ENCODE measurements at places on chromosomes 2 and 18.

- no peak for DNase-seq
- H3K4me3 ChIP-seq = no peak overlapping the region
- no peaks in the 10 kb centered on the region for H3K36me3 ChIP-seq
Measured at GRCh38 chr2:150469706-150470274, 17.7 kb downstream of the RND3 start.

DNA sequence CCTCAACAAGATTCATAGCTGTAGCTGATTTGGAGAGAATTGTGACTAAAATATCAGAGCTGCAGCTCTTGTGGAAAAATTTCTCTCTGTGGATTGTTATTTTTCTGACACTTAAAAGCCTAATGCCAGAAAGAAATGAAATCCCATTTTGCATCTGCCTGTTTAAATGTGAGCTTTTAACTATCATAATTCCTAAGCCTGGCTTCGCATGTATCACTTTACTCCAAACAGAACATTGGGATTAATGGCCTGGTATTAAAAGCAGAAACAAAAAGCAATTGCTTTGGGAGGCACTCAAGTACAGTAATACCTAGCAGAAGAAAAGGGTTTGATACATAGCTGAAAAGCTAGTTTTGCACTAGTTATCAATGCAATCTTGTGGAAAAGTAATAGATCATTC, 164.2 kb upstream of the FSHR start:
- H3K27ac ChIP-seq = no peak overlapping the region
- no peaks in the 10 kb centered on the region for H3K27me3 ChIP-seq
- no peaks in the 10 kb centered on the region for H3K36me3 ChIP-seq
- H3K4me3 ChIP-seq = no peak overlapping the region
- DNase-seq = no peak

GRCh38 chr2:221610255-221610654, 38.2 kb upstream of the EPHA4 start:
- DNase-seq = no peak
- H3K27me3 ChIP-seq = no peaks in the 10 kb centered on the region
- H3K4me3 ChIP-seq = no peak overlapping the region

GRCh38 chr2:239156516-239157265, 244.1 kb downstream of the HDAC4 start:
- peaks cover 10% of the 10 kb centered on the region for H3K4me1 ChIP-seq
- H3K27me3 ChIP-seq = no peaks in the 10 kb centered on the region
- H3K27ac ChIP-seq = no peak overlapping the region

GRCh38 chr18:75075016-75075305, 134.0 kb downstream of the PTGR3 start:
- H3K27me3 ChIP-seq = no peaks in the 10 kb centered on the region
- peaks cover 25% of the 10 kb centered on the region for H3K4me1 ChIP-seq
- DNase-seq = no peak
- no peak overlapping the region for H3K27ac ChIP-seq
- H3K4me3 ChIP-seq = no peak overlapping the region
- H3K36me3 ChIP-seq = no peaks in the 10 kb centered on the region

DNA sequence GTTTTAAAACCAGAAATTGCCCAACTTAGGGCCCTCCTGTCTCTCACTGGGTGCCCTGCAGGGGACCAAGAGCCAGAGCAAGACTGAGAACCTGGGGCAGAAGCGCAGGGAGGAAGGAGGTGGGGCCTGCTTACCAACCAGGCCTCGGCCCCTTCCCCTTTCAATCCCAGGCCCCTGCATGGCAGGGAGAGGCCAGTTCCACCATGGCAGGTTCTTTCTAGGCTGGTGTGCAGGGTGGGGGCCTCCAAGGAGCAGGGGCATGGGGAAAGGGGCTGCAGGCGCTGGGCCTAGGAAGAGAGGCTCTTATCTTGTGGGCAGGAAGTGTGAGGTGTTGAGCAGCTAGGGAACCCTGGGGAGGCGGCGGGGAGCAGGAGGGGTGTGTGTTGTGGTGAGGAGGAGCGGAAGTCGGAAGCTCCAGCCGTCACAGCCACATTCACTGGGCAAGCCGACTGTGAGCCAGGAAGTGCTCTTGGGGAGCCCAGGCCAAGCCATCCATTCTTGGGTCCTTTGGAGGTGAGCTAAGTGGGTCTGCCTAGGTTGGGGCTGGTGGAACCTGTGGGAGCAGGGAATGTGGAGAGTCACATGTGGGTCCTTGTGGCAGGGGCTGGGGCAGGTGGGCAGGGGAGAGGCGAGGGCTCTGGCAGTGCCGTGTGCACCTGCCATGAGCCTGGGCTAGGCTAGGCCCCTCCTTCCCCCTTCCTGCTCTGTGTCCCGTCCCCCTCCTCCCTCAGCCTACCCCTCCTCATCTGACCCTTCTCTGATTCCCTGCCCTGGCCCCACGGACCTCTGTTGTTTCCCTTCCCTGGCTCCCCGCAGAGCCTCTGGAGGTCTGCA, at the start of gene PSD4:
Gene PSD4, plus strand, starts transcription at position 430 of the 834 bp plus-strand sequence. CDS start 8,486 bp downstream, outside the sequence.
- H3K36me3 ChIP-seq = peaks cover 15% of the 10 kb centered on the region
- peaks cover 88% of the 10 kb centered on the region for H3K4me1 ChIP-seq
- peak within 1 kb of the TSS; percentile 65 for H3K4me3 ChIP-seq
- H3K27me3 ChIP-seq = no peaks in the 10 kb centered on the region

- H3K4me3 ChIP-seq = no peak overlapping the region
- DNase-seq = no peak
- no peaks in the 10 kb centered on the region for H3K36me3 ChIP-seq
- no peak overlapping the region for H3K27ac ChIP-seq
Measured at GRCh38 chr2:151264157-151264825, 2.6 kb upstream of the RBM43 start.

DNA sequence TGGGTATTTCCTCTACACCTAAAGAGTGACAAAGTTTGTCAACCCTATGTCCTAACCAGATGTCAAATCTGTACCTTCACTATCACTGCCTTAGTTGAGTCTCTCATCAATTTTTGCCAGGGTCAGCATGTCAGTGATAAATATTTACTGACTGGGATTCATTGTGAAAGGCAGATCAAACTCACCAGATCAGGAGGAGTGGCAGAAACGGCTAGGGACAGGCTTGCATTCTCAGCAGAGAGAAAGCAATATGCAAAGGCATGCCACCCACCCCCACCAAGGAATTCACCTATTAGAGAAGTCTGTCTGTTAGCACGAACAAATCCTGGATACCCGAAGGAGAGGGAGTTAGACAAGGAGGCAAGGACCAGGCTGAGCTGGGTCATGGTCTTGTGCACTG, 62.6 kb downstream of the PTPN2 start:
- no peak overlapping the region for H3K27ac ChIP-seq
- H3K36me3 ChIP-seq = peaks cover 43% of the 10 kb centered on the region
- H3K27me3 ChIP-seq = no peaks in the 10 kb centered on the region
- H3K4me3 ChIP-seq = no peak overlapping the region

- no peaks in the 10 kb centered on the region for H3K4me1 ChIP-seq
- no peak overlapping the region for H3K27ac ChIP-seq
- no peaks in the 10 kb centered on the region for H3K36me3 ChIP-seq
- no peaks in the 10 kb centered on the region for H3K27me3 ChIP-seq
- no peak for DNase-seq
Measured at GRCh38 chr2:238895891-238896600, 48.2 kb downstream of the TWIST2 start.

DNA sequence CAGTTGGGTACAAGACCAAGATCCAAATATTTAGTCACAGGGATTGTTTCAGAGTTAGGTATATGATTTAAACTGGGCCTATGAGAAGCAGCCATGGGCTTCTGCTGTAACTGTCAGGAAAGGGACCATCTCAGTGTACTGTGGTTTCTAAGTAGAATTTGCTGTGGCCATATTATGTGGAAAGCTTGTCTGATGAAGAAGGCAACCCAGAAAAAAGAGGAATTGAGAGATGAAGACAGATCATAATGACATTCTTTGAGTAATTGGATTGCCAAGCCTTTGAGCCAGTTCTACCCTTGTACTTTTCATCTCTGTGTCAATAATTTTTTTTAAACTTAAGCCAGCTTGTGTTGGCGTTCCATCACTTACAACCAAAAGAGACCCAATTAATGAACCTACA, 259.6 kb downstream of the NUP35 start:
- DNase-seq = no peak
- no peaks in the 10 kb centered on the region for H3K36me3 ChIP-seq
- no peaks in the 10 kb centered on the region for H3K27me3 ChIP-seq
- no peaks in the 10 kb centered on the region for H3K4me1 ChIP-seq
- no peak overlapping the region for H3K27ac ChIP-seq

DNA sequence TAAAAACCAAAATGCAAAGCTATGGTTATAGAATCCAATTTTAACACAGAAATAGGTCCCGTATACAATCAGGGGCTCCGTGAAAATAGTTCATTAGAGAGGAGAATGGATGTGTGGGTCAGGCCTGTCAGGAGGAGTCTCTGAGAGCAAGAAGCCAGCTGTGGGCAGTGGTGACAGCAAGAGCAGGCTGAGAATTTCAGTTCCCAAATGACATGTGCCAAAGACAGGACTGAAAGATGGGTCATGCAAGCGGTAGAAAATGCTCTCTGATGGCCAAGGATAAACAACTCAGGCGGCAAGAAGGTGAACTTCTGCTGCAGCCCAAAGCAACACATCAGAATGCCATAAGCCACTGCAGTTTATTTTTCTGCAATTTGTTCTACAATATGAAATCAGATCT, 100.4 kb downstream of the CCDC141 start:
- no peak overlapping the region for H3K27ac ChIP-seq
- no peak for DNase-seq
- H3K27me3 ChIP-seq = no peaks in the 10 kb centered on the region
- H3K4me3 ChIP-seq = no peak overlapping the region
- no peaks in the 10 kb centered on the region for H3K36me3 ChIP-seq

DNA sequence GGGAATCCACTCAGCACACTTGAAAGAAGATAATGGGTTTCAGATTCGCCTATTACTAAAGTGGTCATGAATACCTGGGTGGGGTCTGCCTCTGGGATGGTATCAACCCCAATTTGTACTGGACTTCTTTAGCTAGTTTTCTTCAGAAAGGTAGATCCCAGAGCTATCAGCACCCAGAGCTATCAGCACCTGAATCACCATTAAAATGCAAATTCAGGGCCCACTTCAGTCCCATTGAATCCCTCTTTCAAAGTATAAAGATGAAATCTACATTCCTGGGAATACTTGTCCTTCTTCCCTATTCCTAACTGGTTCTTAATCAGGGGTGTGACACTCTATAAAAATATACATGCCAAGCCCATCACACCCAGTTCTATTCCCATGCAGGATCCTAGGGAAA, 914.3 kb downstream of the DCC start:
- H3K36me3 ChIP-seq = no peaks in the 10 kb centered on the region
- DNase-seq = no peak
- no peaks in the 10 kb centered on the region for H3K4me1 ChIP-seq
- H3K27ac ChIP-seq = no peak overlapping the region
- no peaks in the 10 kb centered on the region for H3K27me3 ChIP-seq

DNA sequence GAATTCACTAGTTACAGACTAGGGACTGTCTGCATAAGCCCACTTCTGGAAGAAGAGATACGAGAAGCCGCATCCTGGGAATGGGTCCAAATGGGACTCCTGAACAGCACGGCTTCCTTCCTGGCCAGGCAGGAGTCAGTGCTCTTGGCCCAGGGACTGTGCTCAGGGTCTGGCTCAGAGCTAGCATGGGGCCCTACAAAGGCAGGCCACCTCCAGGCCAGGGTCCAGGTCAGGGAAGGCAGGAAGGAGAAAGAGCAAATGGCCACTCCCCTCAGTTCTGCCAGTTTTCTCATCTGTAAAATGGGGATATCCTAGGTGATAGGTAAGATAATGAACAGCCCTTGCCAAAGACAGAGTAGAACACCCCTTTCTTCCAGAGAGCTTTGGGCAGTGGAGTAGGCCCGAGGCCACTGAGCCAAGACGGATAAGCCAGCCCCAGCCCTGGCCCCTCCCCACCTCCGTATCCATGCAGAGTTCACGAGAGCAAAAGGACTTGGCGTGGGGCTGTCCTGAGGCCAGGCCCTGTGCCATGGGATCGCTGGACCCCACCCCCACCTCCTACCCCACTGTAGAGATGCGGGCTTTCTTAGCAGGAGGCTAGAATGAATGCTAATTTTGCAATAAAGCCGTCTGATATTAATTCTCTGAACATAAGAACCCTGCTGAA, 190.1 kb downstream of the MGAT5 start:
- H3K27ac ChIP-seq = no peak overlapping the region
- H3K27me3 ChIP-seq = no peaks in the 10 kb centered on the region
- no peak overlapping the region for H3K4me3 ChIP-seq
- DNase-seq = no peak
- peaks cover 22% of the 10 kb centered on the region for H3K36me3 ChIP-seq
- H3K4me1 ChIP-seq = no peaks in the 10 kb centered on the region

DNA sequence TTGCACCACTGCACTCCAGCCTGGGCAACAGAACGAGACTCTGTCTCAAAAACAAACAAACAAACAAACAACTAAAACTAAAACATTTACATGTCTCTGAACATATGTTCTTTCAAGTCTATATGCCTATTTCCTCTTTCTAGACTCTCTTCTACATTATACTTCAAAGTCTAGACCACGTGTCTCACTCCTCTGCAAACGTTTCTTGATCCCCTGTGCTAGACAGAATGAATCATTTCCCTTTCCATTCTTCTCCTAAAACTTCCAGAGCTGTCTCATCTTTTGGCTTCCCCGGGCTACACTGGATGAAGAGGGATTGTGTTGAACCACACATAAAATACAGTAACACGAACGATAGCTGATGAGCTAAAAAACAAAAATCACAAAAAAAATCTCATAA, 67.1 kb downstream of the BAZ2B start:
- H3K36me3 ChIP-seq = no peaks in the 10 kb centered on the region
- no peak overlapping the region for H3K4me3 ChIP-seq
- no peaks in the 10 kb centered on the region for H3K4me1 ChIP-seq
- no peak for DNase-seq

DNA sequence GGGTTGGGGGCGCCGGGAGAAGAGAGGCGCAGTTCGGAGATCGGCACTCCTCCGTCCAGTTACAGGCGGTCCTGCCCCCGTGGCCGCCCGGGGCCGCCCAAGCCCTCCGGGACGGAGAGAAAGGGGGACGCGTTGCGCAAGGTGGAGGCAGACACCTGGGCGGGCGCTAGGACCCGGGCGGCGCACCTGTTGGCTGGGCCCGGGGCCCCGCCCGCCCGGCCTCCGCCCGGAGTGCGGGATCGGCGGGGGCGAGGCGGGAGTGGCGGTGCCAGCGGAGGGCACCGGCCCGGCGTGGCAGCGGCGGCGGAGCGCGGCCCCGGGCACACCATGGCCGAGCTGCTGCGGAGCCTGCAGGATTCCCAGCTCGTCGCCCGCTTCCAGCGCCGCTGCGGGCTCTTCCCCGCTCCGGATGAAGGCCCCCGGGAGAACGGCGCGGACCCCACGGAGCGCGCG, at the start of gene SGPP2:
Gene SGPP2, plus strand, starts transcription at position 268 of the 453 bp plus-strand sequence. Its CDS starts 60 bp downstream, at position 328.
- H3K27me3 ChIP-seq = peaks cover 8% of the 10 kb centered on the region
- no peak within 1 kb of the TSS for H3K27ac ChIP-seq
- H3K36me3 ChIP-seq = no peaks in the 10 kb centered on the region
- peaks cover 4% of the 10 kb centered on the region for H3K4me1 ChIP-seq
- peak within 1 kb of the TSS; percentile 4 for H3K4me3 ChIP-seq

GRCh38 chr18:57864615-57865121, 61.6 kb upstream of the ATP8B1 start:
- no peaks in the 10 kb centered on the region for H3K36me3 ChIP-seq
- no peaks in the 10 kb centered on the region for H3K27me3 ChIP-seq
- H3K4me1 ChIP-seq = no peaks in the 10 kb centered on the region

- no peak overlapping the region for H3K4me3 ChIP-seq
- H3K4me1 ChIP-seq = no peaks in the 10 kb centered on the region
- no peak overlapping the region for H3K27ac ChIP-seq
- no peaks in the 10 kb centered on the region for H3K27me3 ChIP-seq
- peak; percentile 61 for DNase-seq
Measured at GRCh38 chr2:72973566-72974435, 56.5 kb downstream of the EMX1 start.

All from natural killer cell (primary cell).